SW480 (cell line): ENCODE measurements at places on chromosomes 3 and 15.

DNA sequence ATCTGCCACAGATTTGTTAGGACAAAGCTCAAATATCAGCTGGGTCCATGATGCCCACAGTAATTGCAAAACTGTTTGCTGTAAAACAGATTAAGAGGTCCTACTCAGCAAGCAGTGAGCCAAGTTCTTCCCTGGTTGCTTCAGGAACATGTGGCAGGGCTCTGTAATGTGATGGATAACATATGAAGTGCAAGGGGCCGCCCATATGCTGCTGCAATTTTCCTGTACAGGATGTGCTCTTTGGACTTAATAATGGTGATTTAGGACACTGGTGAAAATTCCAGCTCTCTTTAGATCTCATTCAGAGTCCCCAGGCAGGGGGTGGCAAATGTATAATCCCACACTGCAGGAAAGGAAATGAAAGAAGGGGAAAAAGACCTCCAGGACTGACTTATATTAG is 289.4 kb downstream of the LSAMP start:
- DNase-seq, result no peak

DNA sequence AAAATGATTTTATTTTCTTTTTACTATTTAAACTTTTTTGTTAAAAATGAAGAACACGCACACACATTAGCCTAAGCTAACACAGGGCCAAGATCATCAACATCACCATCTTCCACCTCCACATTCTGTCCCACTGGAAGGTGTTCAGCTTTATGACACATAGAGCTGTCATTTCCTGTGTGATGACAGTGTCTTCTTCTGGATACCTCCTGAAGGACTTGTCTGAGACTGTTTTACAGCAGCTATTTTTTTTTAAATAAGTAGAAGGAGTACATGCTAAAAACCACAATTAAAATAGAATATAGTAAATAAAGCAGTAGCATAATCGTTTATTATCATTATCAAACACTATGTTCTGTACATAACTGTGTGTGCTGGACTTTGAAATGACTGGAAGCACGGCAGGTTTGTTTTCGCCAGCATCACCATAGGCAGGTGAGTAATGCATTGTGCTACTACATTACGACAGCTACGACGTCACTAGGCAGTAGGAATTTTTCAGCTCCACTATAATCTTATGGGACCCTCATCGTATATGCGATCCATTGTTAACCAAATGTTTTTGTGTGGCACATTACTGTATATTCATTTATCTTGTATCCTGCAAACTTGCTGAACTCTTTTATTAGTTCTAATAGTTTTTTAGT is 72.8 kb downstream of the KLF15 start:
- peak; percentile 76 for DNase-seq

DNA sequence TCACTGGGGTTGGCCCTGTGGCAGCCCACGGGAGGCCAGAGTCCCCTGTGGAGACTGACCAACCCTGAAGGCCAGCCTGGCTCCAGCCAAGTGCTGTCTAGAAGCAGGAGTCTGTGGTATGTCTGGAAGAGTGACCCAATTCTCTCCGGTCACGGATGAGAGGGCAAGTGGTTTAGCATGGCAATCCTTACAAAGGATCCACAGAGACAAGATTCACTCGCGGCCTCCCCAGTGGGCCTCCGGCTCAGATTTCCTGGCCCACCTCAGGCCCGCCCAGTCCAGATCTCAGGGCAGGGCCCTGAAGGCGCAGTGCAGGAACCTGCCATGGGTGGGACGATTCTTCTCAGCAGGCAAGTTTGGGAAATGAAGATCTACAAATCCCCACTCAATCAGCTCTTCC is 5.0 kb upstream of the BCL2L10 start:
- no peak for DNase-seq

DNA sequence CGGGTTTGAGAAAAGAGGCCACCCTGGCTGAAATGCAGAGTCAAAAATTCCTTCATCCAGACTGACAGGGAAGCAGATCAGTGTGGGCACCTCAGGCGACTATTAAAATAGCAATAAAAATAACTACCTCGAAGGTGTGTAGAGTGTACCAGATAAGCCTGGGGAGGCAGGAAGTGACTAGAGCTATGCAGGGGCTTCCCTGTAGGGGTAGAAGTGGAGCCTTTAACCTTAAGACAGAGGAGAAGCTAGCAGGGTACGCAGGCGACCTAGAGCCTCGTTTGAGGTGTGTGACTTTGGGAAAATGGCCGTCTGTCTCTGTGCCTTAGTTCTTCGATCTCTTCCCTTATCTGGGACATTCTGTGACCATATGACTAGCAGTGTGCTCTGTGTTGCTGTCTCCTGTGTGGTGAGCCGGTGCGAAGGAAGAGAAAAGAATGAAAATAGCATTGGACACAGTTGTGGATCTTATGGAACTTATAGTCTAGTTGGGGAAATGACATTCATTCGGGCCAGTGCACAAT is 17.6 kb downstream of the BHLHE40 start:
- DNase-seq, result peak; percentile 53

DNA sequence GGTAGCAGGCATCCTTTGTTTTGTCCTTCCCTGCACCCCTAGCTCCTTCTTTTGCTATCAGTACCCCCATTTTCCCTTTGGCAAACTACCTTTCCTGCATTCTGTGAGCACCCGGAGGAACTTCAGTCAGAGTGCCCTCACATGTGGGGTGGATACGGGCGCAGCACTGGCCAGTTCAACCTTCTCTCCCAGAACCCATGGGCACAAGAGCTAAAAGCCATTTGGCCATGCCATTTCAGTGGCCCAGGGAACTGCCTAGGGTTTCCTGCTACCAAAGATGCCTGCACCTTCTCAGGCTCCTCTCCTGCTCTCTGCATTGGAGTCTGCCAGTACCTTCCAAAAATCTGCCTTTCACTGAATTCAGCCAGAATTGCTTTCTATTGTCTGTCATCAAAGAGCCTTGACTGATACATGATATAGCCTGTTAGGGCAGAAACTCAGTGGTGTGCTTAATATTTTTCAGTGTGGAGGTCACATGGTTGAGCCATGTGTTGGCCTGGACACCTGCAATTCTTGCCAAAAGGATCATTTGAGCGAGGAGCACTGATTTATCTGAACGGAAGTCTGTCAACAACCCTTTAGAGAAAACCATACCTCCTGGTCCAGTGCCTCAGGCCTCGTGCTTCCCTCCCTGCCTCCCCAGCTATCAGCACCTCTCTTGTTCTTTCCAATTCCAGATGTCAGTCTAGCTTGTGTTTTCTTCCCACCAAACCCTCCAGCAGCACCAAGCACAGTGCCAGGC is 27.0 kb upstream of the HHATL start:
- no peak for DNase-seq

DNA sequence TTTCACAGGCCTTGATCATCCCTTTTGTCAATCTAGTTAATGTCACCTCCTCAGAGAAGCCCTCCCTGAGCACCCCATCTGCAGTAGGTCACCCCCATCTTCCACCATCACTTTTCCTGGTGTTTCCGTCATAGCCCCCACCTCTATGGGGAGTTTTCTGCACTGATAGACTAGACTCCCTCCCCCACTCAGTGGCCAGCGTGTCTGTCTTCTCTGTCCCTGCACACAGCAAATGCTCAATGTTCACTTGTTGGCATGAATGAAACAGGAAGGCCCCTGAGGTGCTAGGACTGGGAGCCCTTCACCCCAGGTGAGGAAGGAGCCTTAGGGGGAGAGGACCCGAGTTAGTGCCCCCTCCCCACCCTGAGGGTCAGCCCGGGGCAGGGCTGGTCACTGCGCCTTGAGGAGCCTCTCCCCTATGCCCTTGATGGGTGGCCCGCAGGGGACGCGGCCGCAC is 15.8 kb upstream of the FANCD2 start:
- no peak for DNase-seq

GRCh38 chr3:65729973-65730372 is 308.7 kb downstream of the MAGI1 start:
- no peak for DNase-seq

DNA sequence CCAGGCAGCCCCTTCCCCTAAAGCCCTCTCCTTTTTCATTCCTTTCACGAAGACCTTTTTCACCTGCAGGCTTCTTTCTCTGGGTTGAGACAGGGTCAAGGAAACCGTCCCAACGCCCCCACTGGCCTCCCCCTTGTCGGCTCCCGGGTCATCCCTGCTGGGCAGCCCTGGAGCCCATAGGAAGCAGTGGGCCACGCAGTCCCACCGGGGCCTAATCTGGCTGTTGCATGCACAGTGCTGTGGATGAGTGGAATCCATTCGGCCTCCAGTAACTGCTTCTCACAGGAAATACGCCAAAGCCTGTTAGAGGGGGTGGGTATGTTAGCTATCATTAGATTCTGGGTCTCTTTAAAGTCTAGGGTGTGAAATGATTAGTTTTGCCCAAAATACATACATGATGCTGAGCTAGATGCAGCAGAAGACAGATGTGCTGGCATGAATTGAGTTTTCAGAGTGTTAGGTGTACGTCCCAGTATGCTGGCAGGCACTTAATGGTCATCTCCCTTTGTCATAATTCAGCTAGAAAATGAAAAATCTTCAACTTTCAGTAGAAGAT is 16.6 kb downstream of the LYSMD4 start:
- DNase-seq, result no peak

DNA sequence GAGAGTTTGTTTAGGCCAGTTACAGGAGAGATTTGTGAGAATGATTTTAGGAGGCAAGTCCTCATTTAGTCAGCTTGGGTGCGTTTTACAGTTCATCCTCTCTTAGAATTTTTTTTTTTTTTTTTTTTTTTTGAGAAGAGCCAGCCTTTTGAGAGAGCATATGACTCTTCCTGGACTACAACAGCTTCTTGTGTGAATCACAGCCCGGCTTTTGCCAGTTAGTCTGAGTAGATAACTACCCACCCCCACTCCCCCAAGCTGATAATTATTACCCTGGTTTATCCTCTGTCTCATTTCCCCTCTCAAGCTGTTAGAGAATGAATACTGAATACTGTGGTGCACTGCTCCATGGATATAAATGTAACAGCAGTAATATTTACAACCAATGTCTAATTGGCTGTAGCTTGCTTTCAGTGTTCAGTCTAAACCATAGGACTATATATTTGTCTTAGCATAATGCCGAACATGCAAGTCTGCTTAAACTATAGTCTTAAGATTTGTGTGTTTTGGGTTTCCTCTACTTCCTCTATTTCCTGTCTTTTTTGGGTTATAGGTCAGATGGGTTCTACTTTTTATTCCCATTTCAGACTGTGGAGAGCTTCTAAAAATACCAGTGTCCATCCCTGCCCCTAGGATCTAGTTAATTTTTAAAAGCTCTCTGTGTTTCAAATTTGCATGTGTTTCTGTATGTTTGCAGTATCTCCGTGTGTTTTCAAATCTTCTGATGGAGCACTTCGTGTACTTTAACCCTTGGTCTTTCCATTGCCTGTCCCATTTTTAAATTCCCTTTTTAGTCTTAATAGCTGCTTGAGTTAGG is 8.0 kb downstream of the CHD2 start:
- no peak for DNase-seq

GRCh38 chr3:101942356-101942755 is 93.0 kb downstream of the NFKBIZ start:
- no peak for DNase-seq

GRCh38 chr3:13507247-13507569 is 27.1 kb downstream of the HDAC11 start:
- DNase-seq, result no peak
